ENCODE measurements at places on chromosomes 5 and 9.

DNA sequence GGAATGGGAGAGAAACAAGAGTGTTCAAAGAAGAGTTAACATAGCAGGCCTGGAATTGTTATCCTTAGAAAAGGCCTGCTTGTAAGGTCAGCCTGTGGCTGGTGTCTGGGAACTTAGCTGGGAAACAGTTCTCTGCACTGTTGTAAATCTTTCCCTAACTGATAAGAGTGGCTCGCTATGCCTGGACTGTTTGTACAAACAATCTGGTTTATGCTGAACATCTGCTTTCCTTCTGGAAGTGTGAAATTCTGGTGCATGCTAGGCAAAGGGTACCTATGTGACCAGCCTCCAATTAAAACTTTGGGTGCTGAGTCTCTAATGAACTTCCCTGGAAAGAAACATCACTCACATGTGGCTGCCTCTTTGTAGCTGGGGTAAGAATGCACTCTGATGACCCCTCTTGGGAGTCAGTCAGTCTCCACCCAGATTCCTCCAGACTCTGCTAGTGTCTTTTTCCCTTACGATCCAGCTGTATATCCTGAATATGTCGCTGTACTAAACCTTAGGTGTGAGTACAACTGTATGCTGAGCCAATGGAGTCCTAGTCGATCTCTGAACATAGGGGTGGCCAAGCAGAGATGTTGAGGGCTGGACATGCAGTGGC, 16.5 kb downstream of the SPARC start:
- DNase-seq: no peak

DNA sequence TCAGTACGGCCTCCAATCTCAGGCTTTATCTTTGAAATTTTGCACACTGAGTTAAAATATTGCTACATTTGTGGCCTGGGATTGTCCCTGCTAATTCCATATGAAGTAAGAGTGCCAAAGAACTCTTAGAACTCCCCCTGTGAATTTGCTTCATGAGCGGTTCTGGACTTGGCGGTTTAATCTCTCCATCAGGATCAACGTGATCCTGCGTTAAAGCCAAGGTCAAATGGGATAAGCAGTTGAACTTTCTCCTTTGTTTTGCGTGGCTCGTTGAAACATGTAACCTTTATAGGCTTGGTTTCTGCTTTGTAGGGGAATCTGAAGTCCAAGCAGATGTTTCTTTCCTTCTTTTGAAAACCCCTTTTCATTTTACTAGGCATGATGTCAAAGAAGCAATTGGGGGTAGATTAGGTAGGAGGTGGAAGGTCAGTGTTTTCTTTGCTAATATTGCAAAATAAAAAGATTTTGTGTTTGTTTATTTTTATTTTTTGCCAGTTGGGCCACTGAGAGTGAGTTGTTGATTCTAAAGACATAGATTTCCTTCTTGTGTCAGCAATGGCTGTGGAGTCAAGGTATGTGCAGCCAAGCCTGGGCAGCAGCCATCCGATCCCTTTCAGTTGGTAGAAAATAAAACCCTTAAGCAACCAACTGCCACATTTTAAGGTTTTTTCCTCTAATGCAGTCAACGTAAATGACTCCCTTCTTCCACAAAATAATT, 390.8 kb downstream of the NNT start:
- no peak for DNase-seq

DNA sequence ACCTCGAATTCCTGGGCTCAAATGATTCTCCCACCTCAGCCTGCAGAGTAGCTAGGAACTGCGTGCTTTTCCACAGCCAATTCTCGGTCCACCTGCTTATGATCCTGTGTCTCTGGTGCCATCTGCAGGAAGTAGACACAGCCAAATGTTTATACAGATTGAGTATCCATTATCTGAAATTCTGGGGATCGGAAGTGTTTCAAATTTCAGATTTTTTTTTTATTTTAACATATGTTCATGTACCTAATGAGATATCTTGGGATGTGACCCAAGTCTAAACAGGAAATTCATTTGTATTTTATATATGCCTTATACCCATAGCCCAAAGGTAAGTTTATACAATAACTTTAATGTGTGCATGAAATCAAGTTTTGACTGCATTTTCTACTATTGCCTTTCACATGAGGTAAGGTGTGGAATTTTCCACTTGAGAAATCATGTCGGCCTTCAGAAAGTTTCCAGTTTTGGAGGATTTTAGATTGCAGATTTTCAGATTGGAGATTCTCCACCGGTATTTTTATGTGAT, 89.5 kb downstream of the ESM1 start:
- no peak for DNase-seq

DNA sequence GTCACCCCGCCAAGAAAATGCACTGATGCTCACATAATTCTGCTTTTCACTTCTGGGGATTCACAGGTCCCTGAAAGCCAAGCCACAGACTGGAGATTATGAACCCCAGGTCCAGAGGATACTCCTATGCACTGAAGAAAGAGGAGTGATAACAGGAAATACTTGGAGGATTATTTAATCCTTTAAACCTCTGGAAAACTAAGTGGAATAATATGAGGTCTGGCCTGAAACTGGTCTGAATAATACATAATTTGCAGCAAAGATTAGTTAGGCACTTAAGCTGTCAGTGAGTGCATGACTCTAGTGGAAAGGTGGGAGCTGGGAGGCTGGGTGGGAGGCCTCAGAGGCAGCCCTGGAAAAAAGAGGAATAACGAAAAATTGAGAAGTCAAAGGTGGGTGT, 45.7 kb downstream of the MARCHF3 start:
- no peak for DNase-seq

DNA sequence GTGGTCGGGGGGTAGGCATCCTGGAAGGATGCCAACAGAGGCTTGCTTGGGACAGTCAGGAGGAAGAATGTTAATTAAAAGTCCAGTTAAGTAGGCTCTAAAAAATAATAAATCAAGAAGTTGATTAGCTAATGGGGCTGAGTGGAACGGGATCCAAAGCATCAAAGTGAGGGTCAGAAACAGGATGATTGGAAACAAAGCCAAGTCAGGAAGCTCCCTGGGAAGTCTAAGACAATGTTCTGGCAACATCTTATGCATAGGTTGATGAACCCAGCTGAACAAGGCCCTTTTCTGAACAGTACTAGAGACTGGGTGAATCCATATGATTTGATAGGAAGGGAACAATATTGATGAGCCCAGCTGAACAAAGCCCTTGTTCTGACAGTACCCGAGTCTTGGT, 50.2 kb upstream of the STARD4 start:
- no peak for DNase-seq

- DNase-seq: no peak
Observed at GRCh38 chr5:169778622-169779596, 141.8 kb downstream of the DOCK2 start.

DNA sequence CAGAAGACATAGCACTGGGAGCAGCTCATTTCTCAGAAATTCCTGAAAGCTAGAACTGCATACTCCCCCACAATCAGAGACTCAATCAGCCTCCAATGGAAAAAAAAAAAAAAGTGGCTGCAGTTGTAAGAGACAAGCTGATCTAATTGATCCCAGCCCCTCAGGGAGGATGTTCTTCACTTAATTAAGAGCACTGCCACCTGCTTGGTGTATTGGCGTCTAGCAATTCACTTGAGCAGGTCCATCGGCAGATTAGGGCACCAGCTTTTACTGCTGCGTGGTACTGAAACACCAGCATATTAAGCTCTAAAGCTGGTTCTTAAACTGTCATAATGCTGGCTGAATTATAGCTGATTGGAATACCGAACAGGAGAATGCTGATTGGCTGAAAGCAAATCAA, 1890.1 kb upstream of the WWC1 start:
- DNase-seq: no peak

GRCh38 chr9:9536523-9536922, 1076.3 kb downstream of the PTPRD start:
- DNase-seq: no peak

DNA sequence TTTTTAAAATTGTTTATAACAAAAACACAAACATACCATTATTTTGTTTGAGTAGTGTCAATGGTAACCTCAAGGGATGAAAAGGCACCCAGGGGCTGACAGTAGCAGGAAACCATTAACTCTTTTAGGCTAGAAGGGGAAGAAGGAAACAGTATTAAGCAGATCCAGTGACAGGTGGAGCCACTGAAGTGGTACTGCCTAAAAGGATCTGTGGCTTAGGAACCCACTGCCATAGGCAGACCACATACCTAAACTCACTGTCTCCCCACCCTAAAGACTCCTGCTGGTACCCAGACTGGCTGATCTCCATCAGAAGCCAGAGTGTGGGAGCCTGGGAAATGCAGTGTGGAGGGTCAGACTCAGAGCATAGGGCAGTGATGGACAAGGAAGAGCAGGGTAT, 13.5 kb downstream of the RLN1 start:
- DNase-seq: no peak

GRCh38 chr9:93645149-93645889, 68.9 kb downstream of the PHF2 start:
- no peak for DNase-seq

GRCh38 chr5:8848997-8849594, 696.8 kb downstream of the SEMA5A start:
- no peak for DNase-seq

GRCh38 chr5:82185851-82186250, 92.3 kb downstream of the RPS23 start:
- DNase-seq: no peak

- no peak for DNase-seq
Observed at GRCh38 chr5:111066261-111066938, 5.1 kb upstream of the TSLP start.

DNA sequence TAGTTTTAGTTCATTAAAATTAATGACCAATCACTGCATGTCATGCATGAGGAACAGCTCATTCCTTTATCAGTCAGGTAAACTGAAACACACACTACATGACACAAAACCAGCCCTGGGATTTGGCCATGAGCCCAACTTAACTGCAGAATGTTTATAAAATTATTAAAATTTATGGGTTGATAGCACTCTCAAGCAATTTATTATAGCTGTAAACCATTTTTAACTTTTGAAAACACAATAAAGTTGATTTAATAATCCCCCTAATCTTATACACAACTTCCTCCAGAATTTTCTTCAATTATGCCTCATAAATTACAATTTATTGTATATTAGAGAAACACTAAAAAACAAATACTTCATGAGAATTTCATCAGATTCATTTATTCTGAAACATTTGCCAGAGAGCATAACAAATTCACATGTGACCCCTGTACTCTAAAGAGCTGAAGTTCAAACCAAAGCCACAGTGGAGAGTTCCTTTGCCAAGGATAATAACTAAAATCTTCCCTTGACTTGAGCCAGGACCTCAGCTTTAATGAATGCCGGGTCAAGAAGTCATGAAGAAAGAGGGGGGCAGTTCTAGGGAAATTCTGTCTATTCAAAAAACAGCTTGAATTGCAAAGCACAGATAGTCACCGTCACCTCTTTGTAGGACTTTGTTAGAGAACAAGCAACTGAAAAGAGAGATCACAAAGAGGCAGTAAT, 763.7 kb upstream of the GRAMD2B start:
- no peak for DNase-seq

DNA sequence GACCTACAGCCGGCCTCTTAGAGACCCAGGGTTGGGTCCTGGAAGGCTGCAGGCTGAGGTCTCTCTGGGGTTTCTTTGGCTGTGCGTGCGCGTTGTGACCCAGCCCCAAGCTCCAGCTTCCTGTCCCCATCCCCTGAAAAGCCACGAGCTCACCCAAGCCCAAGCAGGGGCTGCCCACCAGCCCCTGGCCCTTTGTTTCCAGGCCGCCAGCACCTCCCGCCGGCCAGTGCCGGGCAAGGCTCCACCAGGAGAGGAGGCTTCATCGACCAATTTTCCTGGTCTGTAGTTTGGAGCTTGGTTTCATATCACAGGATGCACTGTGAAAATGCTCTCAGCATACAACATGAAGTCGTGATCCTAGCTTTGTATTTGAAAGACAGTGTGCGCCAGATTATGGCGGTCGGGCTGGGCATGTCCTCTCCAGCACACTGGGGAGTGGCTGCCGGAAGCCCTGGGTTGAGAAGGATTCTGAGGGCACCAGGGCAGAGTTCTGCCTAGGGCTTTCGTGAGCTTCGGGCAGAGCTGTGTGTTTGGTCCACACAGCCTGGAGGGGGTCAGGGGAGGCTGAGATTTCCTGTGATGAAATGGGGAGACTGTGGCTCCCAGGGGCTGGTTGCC, 78.6 kb downstream of the COL5A1 start:
- no peak for DNase-seq

GRCh38 chr5:174272671-174273070, 227.2 kb downstream of the NSG2 start:
- no peak for DNase-seq

GRCh38 chr5:14593326-14594021, 11.9 kb downstream of the OTULINL start:
- DNase-seq: no peak

GRCh38 chr9:113705928-113706519, 170.1 kb upstream of the ZNF618 start:
- no peak for DNase-seq

GRCh38 chr5:17180330-17180843, 37.0 kb upstream of the BASP1 start:
- DNase-seq: no peak

- DNase-seq: no peak
Observed at GRCh38 chr5:112902561-112902960, 19.5 kb downstream of the REEP5 start.

DNA sequence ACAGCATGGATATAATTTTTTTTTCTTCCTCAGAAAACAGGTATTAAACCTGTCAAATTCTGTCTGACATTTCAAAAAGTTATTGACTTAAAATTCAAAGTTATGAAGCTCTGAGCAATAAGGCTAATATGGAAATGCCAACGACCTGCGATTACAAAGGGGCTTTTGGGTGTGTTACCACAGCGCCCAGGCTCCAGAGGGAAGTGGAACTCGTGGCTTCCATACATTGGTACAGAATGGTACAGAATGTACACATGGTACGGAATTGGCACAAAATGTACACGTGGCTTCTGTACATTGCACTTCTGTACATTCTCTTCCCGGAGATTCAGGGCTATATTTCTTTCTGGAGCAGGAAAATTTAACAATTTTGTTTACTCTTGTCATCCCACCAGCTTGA, 225.1 kb upstream of the TBCA start:
- no peak for DNase-seq

- DNase-seq: no peak
Observed at GRCh38 chr9:4223312-4223833, 76.5 kb downstream of the GLIS3 start.

DNA sequence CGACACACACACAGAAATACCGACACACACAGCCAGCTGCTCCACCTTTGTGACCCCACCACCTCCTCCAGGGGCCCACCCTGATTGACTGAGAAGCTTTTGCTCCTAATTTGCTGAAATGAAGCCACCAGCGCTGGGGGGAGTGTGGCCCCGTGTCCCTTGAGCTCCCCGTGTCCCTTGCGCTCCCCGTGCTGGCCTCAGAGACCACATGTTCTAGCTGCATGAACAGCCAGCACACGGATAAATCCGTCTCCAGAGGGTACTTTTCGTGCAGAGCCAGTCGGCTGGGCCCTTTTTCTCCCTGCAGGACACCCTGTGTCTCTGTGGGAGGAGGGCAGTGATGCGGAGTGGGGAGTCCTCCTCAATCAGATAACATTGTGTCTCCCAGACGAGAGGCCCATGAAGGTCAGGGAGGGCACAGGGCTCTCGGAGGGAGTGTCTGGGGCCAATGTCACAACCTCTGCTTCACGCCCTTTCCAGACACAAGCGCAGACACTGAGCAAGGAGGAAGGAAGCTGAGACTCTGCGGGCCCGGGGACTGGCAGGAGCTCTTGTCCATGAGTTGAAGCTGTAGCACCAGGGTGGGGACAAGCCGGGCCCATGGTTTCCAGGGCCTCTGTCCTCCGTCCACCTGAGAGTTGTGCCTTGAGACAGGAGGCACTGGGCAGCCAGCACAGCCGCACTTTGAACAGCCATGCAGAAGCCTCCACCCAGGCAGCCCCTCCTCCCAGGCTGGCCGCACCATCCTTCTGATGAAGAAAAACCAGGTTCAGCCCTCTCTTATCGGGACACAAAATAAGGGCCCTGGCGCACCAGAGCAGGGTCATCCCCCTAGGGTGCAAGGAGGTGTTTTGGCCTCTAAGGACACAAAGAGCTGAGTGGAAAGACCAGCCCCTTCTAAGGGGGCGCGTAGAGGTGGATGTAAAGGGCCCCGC, 36.4 kb upstream of the SLC6A19 start:
- no peak for DNase-seq
